ENCODE measurements at places on chromosomes 6 and 20.
A peak's percentile ranks its signal among the peaks of the same experiment; 100 is the strongest.

GRCh38 chr20:50186151-50186885, 4.3 kb upstream of the CEBPB start:
- peak; percentile 86 for DNase-seq

DNA sequence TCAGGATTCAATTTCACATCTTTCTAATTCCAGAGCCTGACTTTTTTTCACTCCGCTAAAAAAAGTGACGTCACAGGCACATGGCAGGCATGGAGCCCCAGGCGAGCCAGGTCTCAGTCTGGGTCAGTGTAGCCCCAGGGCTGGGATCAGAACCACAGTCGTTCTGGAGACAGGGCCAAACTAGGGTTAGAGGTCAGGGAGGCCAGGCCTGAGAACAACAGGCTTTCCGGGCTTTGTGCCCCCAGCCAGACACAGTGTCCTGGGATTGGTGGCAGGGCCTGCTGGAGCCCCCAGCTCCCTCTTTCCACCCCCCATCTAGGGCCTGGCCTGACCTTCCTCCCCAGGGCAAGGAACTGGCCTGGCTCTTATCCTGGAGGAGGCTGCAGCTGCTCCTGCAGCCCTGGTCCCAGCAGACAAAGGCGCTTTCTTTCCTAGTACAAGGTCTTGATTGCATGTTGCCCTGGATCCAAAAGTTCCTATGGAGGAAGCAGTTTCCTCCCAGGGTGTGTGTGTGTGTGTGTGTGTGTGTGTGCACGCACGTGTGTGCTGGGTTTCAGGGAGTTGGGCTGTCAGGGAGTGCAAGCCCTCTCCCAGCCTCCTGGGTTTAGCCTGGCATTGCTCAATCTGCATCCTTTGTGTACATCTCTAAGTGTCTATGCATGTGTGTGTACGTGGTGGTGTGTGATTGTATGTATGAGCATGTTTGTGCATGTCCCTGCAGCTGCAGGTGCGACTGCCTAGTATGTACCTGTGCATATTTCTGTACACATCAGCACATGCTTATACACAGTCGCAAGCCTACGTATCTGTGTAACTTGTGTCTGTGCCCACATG, 26.5 kb upstream of the EMILIN3 start:
- DNase-seq, result no peak

GRCh38 chr6:137341681-137342195, 122.6 kb upstream of the IFNGR1 start:
- peak; percentile 40 for DNase-seq

- no peak for DNase-seq
Observed at GRCh38 chr20:48834278-48834677, 6.5 kb upstream of the PREX1 start.

DNA sequence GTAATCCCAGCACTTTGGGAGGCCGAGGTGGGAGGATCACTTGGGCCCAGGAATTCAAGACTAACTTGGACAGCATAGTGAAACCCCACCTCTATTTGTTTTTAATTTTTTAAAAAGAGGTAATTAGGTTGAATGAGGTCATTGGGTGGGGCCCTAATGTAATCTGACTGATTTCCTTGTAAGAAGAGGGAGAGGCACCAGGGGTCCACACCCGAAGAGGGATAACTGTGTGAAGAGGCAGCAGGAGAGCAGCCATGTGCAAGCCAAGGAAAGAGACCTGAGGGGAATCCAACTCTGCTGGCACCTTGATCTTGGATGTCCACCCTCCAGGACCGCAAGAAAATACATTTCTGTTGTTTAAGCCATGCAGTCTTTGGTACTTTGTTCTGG, 63.4 kb downstream of the QRSL1 start:
- no peak for DNase-seq

DNA sequence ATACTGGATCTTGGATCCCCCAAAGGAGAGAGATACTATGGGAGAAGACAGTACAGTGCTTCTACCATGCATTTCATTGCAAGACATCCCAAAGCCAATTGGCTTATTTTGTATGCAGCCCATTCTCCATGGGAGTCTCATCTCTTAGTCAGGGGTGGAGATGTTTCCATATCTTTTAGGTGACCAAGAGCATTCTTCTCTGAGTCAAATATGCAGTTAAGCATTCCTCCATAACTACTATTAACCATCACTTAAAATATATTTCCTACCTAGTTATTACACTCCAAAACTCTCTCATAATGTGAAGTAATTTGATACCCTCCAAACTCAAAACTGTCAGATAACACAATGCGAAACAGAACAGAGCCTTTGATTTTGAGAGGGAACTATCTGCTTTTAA, 542.6 kb downstream of the HDGFL1 start:
- no peak for DNase-seq

- DNase-seq, result no peak
Observed at GRCh38 chr6:3237761-3238662, 10.6 kb upstream of the TUBB2B start.

GRCh38 chr20:38108986-38109541, 56.0 kb downstream of the TGM2 start:
- no peak for DNase-seq

GRCh38 chr20:34022151-34022838, 28.6 kb downstream of the RALY start:
- DNase-seq, result no peak

DNA sequence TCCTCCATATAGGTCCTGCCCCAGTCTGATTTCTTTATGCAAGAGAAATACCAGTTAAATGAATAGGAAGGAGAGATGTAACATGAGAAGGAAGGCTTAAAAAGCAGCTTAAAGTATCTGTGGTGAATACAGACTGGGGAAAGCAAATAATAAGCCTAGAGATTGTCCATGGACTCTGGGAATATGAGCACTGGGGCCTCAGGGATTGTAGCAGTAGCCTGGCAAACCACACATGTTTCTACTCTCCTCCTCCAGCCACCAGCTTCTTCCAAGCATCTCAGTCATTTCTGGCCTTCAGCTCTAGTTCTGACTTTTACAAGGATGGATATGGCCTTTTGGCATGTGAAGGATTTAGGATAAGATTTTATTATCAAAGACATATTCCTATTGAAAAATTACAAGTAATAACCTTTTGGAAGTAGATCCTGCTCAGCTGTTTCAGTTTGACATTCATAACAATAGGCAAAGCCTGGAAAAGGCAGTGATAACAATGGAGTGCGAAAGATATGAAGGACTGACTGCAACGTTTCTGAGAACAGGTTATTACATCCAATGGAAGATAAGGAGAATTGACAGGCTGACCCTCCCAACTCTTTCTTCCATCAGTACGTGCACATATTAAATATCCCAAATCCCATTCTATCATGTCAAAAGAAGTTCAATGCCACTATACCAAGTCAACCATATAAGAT, 41.6 kb downstream of the CYP39A1 start:
- DNase-seq, result no peak

DNA sequence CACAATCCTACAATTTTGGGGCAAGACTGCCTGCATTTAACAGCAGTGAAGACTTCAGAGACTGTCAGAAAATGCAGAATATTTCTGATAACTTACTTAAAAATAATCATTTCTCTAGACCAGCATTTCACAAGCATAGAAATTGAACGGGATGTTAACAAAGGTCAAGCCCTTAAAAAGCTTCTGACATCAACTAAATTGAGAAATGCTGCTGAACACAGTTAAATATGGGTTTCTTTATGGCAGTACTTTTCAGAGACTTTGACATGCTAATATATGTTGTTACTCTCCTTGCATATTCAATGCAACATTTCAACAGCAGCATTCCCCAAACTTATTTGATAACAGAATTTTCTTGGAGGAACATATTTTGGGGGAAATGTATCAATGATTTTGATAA, 84.5 kb downstream of the KIF13A start:
- DNase-seq, result no peak

DNA sequence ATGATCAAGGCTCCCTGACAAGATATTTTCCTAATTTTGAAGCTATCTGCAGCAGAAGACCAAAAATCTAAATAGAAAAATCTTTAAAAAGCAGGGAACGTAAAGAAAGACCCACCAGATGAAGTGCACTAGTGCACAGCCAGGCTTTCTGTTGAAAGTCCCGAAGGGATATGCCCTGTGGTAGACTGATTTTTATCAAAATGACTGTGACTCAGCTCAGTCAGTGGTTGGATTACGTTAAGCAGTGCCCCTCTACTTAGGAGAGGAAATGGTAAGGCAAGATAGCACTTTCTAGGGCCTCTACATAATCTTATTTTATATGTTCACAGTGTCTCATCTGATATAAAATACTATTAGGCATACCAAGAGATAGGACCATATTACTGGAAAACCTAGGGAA, 123.4 kb upstream of the RAB32 start:
- no peak for DNase-seq

DNA sequence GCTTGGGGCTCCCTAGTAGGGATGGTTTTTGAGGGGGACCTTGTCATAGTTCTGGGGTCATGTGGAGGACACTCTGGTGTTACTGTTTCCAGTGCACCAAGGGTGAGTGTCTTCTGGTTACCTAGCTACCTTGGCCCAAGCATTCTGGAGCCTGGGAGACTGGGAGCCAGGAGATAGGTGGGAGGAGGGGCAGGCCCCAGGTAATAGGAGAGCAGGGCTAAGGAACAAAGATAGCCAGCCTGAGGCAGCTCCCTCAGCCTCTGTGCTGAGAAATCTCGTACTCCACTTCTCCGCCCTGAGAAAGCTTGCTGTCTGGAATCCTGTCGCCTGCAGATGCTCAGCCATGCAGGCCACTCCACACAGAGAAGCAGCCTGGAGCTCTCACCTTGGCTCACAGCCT, 8.3 kb upstream of the ENTPD6 start:
- DNase-seq, result no peak

- peak; percentile 4 for DNase-seq
Observed at GRCh38 chr20:25274481-25274880, 26.6 kb downstream of the PYGB start.

DNA sequence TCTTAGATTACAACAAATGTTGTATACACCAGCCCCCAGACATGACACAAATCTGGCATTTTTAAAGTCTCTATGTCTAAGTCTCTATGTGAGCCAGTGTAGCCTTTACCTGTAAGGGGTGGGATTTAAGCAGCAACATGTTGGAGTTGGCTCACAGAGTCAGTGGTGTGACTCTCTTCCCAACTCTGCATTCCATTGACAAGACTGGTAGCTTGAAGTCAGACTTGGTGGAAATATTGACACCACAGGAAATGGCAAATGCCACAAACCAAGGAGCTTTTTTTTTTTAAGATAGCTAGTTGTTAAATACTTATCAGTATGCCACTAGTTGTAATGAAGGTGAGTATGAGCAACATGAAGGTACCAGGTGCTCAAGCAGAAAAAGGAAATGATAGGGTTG, 103.1 kb upstream of the SMLR1 start:
- DNase-seq, result no peak

- DNase-seq, result no peak
Observed at GRCh38 chr6:13511913-13512717, 24.7 kb upstream of the GFOD1 start.

- no peak for DNase-seq
Observed at GRCh38 chr20:16062661-16063581, 510.3 kb downstream of the KIF16B start.

- DNase-seq, result no peak
Observed at GRCh38 chr6:37820718-37821079, 1.2 kb downstream of the ZFAND3 start.

GRCh38 chr6:89508755-89509563, 76.0 kb downstream of the ANKRD6 start:
- no peak for DNase-seq

GRCh38 chr6:44554861-44555260, 167.4 kb downstream of the CDC5L start:
- no peak for DNase-seq

GRCh38 chr6:147553099-147553498, 44.6 kb downstream of the SAMD5 start:
- no peak for DNase-seq

- peak; percentile 29 for DNase-seq
Observed at GRCh38 chr6:37354526-37355384, 972 bp downstream of the RNF8 start.

GRCh38 chr6:69994251-69994650, 127.9 kb downstream of the COL19A1 start:
- no peak for DNase-seq

- DNase-seq, result no peak
Observed at GRCh38 chr20:58664883-58665282, 13.8 kb downstream of the STX16 start.

DNA sequence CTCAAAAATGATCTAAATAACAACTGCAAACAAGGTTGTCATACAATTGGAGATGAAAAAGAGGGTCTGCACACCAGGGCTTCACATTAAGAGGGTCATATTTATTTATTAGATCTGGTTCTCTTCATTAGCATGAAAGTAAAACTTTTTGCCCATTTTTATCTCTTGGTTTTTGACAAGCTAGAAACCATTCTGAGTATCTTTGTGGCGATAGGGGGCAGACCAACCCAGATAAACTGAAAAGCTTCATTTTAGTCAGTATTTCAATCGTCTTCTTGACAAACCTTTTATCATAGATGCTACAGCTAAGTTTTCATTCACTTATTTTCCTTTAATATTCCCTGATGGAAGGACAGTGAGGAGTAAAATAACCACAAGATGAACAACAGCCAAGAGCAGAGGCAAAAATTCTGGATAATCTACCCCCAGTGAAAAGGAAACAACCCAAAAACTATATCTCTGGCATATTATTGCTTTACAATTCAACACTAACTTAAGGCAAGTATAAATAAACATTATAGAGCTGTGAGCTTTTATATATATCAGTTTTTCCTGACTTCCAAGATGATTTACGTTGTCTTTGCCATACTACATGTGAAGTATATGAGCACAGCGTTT, 45.2 kb downstream of the THEMIS start:
- peak; percentile 57 for DNase-seq

DNA sequence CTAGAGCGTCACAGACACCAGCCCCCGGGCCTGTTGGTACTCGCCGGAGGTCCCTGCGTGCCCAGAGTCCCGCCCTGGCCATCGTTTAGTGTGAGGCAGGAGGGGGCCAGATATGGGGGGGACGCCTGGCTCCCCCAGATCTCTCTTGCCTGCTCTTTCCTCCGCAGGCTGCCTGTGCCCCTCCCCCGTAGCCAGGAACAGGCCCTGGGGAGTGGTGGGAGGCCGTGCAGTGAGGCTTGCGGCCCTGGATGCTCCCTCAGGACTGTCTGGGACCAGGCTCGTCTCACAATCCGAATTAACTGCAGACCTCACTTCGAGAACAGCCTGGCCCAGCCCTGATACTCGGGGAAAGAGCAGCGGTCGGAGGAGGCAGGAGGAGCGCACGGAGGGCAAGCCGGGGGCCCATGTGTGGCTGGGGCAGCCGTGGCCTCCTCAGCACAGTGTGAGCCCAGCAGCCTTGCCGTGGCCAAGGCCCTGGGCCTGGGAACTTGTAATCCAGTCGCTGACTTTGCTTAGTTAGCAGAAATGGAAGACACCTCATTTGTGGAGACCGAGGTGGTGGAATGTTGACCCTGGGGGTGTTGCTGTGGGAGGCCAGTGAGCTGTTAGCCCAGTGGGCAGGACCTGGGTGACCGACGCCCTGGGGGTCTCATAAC, 28.7 kb downstream of the FRMD1 start:
- DNase-seq, result no peak

DNA sequence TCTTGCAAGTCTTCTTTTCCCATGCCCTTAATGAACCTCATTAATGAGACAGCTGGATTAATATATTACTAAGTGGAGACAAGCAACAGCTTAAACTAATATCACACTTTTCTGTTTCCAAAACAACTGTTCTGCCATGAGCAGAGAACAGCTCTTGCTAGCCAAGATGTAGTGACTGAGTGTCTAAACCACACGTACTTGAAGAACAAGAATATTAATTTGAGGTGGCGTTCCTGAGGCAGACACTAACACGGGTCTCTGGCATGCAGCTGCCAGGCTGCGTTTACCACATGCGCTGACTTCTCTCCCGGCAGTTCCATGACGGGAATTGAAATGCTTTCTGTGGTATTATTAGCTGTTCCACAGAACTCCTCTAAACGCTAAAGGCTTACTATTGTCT, 80.6 kb downstream of the FNDC1 start:
- DNase-seq, result no peak

GRCh38 chr6:20875369-20875963, 341.2 kb downstream of the CDKAL1 start:
- no peak for DNase-seq

All from activated naive CD4-positive, alpha-beta T cell treated with anti-CD3 and anti-CD28 coated beads, Interleukin-2, amount 50 U/mL, for 16 hours (primary cell).